ENCODE measurements at places on chromosomes 5 and 9. TPM values are rescaled to one million over a fixed set of nuclear protein-coding genes. Genes with fewer than 3 reads are reported as not detected.

DNA sequence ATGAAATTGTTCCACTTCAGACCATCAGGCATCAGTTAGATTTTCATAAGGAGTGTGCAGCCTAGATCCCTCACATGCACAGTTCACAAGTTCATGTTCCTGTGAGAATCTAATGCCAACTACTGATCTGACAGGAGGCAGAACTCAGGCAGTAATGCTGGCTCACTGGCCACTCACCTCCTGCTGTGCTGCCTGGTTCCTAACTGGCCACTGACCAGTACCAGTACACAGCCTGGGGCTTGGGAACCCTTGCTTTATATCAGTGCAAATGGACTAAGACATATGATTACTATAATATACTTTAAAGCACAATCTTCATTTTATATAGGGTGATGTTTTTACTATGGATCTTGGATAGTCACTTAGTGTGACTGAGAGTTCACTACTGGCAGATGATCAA lies 259.2 kb downstream of the SLCO4C1 start:
- no peak for DNase-seq
- no peaks in the 10 kb centered on the region for H3K27me3 ChIP-seq
- H3K4me1 ChIP-seq = no peaks in the 10 kb centered on the region
- no peaks in the 10 kb centered on the region for H3K36me3 ChIP-seq
- H3K27ac ChIP-seq = no peak overlapping the region

The SLC25A2 gene
- total RNA-seq = 0.92 TPM

The PCDHGA2 gene
- total RNA-seq = 0.69 TPM

The CORO2A gene
- total RNA-seq = 9.9 TPM

The PCDHA5 gene
- total RNA-seq = 2.1 TPM

- H3K27me3 ChIP-seq = no peaks in the 10 kb centered on the region
- no peak for DNase-seq
- no peak overlapping the region for H3K27ac ChIP-seq
- H3K4me1 ChIP-seq = no peaks in the 10 kb centered on the region
- H3K36me3 ChIP-seq = no peaks in the 10 kb centered on the region
- no peak overlapping the region for H3K4me3 ChIP-seq
Measured at GRCh38 chr5:18305288-18305924, 671.1 kb downstream of the TAF11L14 start.

- DNase-seq = no peak
- H3K4me3 ChIP-seq = no peak overlapping the region
- H3K4me1 ChIP-seq = peaks cover 35% of the 10 kb centered on the region
- no peaks in the 10 kb centered on the region for H3K36me3 ChIP-seq
- H3K27ac ChIP-seq = no peak overlapping the region
Measured at GRCh38 chr5:14231156-14231555, 88.0 kb downstream of the TRIO start.

DNA sequence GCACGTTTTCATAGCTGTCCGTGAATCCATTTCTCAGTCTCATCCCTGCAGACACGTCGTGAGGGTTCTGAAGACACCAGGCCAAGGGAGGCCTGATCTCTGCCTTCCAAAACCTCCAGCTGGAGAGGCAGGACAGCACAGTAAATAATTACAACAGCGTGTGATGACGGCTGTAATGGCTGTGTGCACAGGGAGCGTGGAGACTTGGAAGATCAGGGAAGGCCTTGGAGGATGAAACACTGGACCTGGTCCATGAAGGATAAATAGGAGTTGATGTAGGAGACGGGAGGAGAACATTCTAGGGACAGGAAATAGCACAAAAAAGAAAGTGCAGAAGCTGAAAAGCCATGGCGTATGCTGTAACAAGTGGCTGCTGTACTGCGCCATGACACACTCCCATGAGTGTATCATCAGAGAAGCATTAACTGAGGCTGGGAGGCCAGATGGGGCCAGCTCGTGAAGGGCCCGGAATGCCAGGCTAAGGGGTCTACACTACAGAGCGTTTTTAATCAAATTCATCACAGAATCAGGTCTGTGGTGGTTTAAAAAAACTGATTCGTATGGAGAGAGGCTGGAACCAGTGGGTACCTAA lies 97.2 kb downstream of the CRB2 start:
- no peak for DNase-seq
- H3K4me1 ChIP-seq = peaks cover 9% of the 10 kb centered on the region
- H3K4me3 ChIP-seq = no peak overlapping the region
- H3K27ac ChIP-seq = no peak overlapping the region
- H3K27me3 ChIP-seq = no peaks in the 10 kb centered on the region
- peaks cover 5% of the 10 kb centered on the region for H3K36me3 ChIP-seq

The CDKN2A gene
- 9.0 TPM for total RNA-seq

GRCh38 chr5:17340379-17340778 lies 122.9 kb downstream of the BASP1 start:
- H3K27me3 ChIP-seq = no peaks in the 10 kb centered on the region
- no peak overlapping the region for H3K4me3 ChIP-seq
- peaks cover 11% of the 10 kb centered on the region for H3K36me3 ChIP-seq
- peaks cover 30% of the 10 kb centered on the region for H3K4me1 ChIP-seq
- DNase-seq = no peak
